ENCODE measurements at places on chromosomes 4 and X. TPM values are rescaled to one million over a fixed set of nuclear protein-coding genes. Genes with fewer than 3 reads are reported as not detected.

The TTC29 gene
- 0.63 TPM for total RNA-seq

The KIT gene
- total RNA-seq, result 41.9 TPM

The TEC gene
- total RNA-seq, result 4.7 TPM

The POLN gene
- total RNA-seq, result 7.8 TPM

The C4orf51 gene
- total RNA-seq, result not detected

The SPOCK3 gene
- total RNA-seq, result 10.3 TPM

The SSX4 gene
- total RNA-seq, result not detected

The P2RY8 gene
- total RNA-seq, result not detected

The PCDH10 gene
- 45.4 TPM for total RNA-seq

The HSFX2 gene
- total RNA-seq, result 1.9 TPM

The ADAMTS3 gene
- total RNA-seq, result 15.3 TPM

The GIMD1 gene
- not detected for total RNA-seq

The KIF4A gene
- total RNA-seq, result 4.1 TPM

The OTUD6A gene
- not detected for total RNA-seq

The MAGEA2 gene
- total RNA-seq, result not detected

The TMPRSS11F gene
- not detected for total RNA-seq

The DUSP21 gene
- not detected for total RNA-seq

The CDS1 gene
- 6.3 TPM for total RNA-seq

The PASD1 gene
- not detected for total RNA-seq

The SOX3 gene
- total RNA-seq, result 4.7 TPM

The GABRE gene
- 3.1 TPM for total RNA-seq

The P2RY4 gene
- 0.63 TPM for total RNA-seq
